ENCODE measurements at places on chromosomes 5 and 9.
A peak's percentile ranks its signal among the peaks of the same experiment; 100 is the strongest.

GRCh38 chr5:6557807-6558575 is 74.9 kb downstream of the NSUN2 start:
- no peak for DNase-seq

DNA sequence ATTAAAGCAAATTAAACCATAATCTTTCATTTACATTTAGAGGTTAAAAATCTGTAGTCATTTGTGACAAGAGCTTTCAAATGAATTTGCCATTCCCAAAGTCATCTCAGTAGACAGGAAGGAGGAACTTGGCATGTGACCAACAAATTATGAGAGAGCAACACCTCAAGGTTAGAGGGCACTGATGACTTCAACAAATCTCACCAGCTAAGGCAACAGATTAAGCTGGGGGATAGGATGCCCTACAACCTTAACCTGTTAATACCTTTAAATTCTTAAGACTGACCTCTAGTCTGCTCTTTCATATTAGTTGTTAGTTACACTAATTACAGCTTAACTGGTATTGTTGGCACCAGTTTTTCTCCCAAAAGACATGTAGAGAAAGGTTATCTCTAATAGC is 18.4 kb downstream of the POU5F2 start:
- no peak for DNase-seq

DNA sequence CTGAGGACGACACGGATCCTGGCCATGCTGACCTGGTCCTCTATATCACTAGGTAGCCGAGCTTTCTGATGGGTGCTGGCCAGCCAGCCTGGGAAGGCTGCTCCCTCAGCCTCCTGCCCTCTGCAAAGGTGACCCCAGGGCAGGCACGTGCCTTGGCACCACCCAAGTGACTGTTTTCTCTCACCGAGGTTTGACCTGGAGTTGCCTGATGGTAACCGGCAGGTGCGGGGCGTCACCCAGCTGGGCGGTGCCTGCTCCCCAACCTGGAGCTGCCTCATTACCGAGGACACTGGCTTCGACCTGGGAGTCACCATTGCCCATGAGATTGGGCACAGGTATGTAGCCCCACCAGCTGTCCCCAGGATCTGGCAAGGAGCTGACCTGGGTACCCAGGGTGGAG is 3.8 kb downstream of the ADAMTS13 start:
- DNase-seq: no peak

- no peak for DNase-seq
Measured at GRCh38 chr5:73007051-73007450, 51.2 kb downstream of the FCHO2 start.

DNA sequence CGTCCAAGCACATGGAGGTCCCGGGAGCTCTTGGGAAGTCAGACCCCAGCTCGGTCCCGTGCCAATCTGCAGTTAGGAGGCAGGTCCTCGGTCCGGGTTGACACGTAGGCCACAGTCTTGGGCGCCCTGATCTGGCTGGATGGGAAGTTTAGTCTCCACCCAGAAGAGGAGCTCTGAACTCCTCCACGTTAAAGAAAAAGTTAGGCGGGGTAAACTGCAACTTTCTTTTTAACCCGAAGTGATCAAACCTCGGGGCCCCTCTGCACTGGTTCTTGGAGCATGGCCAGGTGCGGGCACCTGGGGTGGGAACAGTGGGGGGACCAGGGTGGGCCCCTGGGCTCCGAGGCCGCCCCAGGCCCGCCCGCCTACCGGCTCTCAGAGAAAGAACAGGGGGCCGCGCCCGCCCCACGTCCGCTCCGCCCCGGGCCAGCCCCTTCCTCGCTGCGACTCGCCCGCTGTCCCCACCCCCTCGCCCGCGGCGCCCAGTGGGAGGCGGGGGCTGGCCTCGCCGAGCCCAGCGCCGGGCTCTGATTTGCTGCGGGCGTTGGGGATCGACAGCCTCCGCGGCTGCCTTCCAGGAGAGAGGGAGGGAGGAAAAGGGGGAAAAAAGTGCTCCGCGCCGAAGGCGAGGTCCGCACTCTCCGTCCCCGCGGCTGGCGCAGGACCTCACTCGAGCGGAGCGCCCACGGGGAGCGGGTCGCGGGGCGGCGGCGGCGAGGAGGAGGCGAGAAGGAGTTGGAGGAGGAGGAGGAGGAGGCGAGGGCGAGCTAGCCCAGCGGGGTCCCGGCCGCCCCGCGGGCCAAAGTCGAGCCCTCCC is at the start of gene COL5A1:
TSS of gene COL5A1 (plus strand) at position 631 of the 817 bp plus-strand sequence. CDS start 385 bp downstream, outside the sequence.
- peak; percentile 42 for DNase-seq

GRCh38 chr5:176611435-176611834 is 1.5 kb upstream of the GPRIN1 start:
- DNase-seq: no peak

DNA sequence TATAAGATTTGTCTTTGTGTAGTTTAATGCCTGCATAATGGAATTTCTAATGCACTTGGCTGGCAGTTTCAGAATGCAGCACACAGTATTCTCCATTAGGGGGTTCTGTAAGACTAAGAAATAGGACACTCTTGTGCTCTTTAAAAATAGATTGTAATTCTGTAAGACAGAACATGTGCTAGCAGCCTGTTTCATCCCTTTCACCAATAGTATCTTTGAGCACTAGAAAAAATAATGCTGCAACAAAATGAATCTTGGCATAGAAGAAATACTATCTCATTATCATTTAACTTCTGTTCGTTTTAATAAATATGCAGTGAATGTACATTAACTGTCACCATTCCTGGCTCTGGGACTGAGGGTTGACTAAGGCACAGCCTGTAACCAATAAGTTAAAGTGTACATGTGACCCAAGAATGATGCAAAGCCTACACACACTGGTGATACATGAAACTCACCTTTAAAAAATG is 23.8 kb upstream of the ZNF622 start:
- no peak for DNase-seq

GRCh38 chr5:24439465-24439864 is 205.3 kb downstream of the CDH10 start:
- no peak for DNase-seq

- DNase-seq: no peak
Measured at GRCh38 chr9:75041041-75041440, 12.9 kb upstream of the CARNMT1 start.

DNA sequence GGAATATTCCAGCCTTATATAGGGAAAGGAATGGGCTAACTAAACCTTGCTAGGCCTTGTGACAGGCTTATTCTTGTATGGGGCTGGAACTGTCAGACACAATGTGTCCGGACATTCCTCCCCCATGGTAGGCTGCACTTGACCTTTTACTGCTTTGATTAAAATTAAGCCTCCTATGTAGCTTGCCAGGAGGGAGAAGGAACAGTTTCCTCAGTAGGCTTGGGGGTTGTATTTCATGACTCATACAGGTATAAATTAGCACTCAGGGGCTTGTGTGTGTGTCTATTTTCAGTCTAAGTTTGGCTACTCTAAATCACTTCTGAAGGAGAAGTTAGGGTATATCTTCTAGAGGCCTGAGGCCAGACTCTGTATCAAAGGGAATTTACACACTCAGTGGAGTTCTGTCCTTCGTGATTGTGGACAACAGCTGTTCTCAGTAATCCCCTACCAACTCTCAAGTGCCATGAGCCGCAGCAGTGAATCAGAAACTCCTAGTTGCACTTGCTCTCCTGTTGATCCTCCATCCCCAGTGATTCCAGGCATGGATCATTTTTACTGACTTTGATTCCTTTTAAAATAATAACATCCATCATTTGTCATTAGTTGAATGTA is 16.4 kb downstream of the ADAMTS16 start:
- no peak for DNase-seq

- no peak for DNase-seq
Measured at GRCh38 chr5:83124593-83124992, 47.2 kb downstream of the XRCC4 start.
